Stimulated activated CD4-positive, alpha-beta T cell treated with anti-CD3 and anti-CD28 coated beads, Interleukin-1b, Interleukin-23, amount 100 ng/mL, for 1 hour (primary cell): ENCODE measurements at places on chromosomes 16 and 17.
A peak's percentile ranks its signal among the peaks of the same experiment; 100 is the strongest.

DNA sequence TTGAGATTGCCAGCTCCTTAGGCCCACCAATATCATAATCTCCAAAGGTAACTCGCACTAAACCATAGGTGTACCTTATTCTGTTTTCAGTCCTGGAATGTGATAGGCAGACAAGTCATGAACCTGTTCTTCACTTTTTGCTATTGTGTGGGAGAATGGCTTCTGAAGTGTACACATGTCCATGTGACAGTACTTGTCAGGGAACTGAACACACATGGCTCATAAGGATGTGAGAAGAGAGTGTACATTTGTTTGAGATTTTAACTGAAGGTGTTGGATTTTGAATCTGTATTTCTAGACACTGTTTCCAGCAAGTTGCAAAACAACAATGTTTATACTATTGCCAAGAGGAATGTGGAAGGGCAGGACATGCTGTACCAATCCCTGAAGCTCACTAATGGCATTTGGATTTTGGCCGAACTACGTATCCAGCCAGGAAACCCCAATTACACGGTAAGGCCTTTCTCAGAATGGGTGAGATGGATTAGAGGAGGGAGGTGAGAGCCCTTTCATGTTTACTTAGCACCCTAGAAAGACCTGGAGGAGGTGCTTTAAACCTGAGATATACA, 14.5 kb upstream of the RASL10B start:
- no peak for DNase-seq

- no peak for DNase-seq
Measured at GRCh38 chr17:36133602-36134236, 30.1 kb downstream of the CCL4 start.

GRCh38 chr16:7209598-7209997, 123.0 kb upstream of the RBFOX1 start:
- no peak for DNase-seq

- no peak for DNase-seq
Measured at GRCh38 chr17:38994026-38994425, 26.8 kb upstream of the FBXO47 start.

DNA sequence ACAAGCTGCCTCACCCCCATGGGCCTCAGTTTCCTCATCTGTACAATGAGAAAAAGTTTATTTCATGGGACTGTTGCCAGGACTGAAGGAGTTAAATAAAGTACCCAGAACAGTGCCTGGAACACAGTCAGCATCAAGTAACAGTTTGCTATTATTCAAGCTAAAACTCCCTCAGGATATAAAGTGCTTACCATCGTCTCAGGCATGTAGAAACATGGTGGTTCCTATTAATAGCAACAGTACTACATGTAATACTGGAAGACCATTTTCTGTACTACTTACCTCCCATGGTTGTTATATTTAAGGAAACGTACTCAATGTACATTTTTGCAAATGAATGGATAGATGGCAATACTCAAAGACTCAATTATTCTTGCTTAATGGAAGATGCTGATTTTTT, 93.4 kb downstream of the NCOR1 start:
- no peak for DNase-seq

- DNase-seq: no peak
Measured at GRCh38 chr17:2705263-2705662, 6.3 kb downstream of the CLUH start.

GRCh38 chr17:50593321-50593720, 32.8 kb downstream of the CACNA1G start:
- DNase-seq: no peak

GRCh38 chr16:921321-921905, 49.4 kb downstream of the LMF1 start:
- no peak for DNase-seq

DNA sequence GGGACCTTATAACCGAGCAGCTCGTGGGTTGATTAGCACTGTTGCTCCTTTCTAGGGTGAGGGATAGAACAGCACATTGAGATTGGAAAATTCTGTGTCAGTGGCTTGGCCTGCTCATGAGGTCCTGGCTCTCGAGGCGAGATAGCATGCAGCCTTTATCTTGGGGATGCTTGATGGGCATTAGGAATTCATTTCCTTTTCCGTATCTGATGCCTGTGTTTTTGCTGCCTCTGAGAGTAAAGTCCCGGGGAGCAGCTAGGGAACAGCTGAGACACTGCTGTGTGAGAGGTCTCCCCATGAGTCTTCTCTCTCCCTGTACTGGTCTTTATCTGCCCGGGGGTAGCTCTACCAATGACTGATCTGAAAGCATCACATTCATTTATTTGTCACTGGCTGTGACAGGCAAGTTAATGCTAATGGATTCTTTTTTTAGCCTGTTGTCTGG, 14.5 kb downstream of the MSI2 start:
- DNase-seq: no peak

GRCh38 chr16:64858076-64858475, 263.8 kb downstream of the CDH11 start:
- DNase-seq: no peak

DNA sequence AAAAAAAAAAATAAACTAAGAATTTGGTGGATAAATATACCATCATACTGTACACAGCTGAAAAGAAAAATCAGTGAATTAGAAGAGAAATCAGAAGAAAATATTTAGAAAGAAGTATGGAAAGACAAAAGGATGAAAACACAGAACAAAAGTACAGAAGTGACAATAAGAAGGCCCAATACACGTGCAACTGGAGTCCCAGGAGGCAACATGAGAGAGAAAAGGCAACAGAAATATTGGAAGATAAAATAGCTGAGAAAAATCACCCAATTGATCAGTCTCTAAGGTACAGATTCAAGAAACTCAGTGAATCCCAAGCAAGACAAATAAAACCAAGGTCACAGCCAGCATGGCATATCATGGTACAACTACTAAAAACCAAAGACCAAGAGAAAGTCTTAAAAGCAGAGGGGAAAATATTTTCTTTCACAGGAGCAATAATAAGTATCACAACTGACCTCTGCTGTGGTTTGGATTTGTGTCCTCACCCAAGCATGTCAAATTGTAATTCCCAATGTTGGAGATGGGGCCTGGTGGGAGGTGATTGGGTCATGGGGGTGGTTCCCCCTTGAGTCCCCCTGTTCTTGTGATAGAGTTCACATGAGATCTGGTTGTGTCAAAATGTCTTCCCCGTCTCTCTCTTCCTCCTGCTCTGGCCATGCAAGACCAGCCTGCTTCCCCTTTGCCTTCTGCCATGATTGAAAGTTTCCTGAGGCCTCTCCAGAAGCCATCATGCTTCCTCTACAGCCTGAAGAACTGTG, 20.2 kb upstream of the ENGASE start:
- DNase-seq: no peak

- peak; percentile 54 for DNase-seq
Measured at GRCh38 chr17:74493331-74493833, 26.9 kb downstream of the CD300A start.

GRCh38 chr16:2762711-2763110, 10.3 kb downstream of the SRRM2 start:
- no peak for DNase-seq

- no peak for DNase-seq
Measured at GRCh38 chr17:68624381-68624780, 23.2 kb upstream of the FAM20A start.

DNA sequence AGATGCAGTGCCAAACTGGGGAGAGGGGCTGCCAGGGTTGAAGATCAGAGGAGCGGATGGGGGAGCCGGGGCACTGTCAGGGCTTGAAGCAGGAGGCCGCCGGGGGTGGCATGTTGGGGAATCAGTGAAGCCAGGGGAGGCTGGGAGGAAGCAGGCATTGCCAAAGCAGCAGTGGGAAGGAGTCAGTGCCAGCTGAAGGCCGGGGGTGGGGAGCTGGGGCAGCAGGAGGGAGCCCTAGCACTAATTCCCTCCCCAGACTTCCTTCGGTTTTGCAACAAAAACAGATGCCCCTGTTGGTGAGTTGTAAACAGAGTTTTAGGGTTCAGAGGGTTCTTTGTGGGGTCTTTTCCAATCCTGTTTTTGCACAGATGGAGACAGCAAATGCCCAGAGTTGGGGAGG, 10.9 kb upstream of the TAC4 start:
- DNase-seq: no peak

GRCh38 chr16:16908077-16908476, 529.1 kb downstream of the NPIPA7 start:
- DNase-seq: no peak

GRCh38 chr16:47695756-47696155, 234.6 kb downstream of the PHKB start:
- DNase-seq: no peak

DNA sequence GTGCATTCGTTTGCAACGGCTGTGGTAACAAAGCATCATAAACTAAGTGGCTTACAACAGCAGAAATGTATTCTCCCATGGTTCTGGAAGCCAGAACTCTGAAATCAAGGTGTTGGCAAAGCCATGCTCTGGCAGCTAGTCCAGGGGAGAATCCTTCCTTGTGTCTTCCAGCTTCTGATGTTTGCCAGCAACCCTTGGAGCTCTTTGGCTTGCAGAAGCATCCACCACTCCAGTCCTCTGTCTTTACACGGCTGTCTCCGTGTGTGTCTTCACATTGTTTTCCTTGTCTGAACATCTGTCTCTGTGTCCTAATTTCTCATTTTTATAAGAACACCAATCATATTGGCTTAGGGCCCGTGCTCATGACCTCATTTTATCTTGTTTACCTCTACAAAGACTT, 265.3 kb upstream of the HSBP1 start:
- DNase-seq: no peak

DNA sequence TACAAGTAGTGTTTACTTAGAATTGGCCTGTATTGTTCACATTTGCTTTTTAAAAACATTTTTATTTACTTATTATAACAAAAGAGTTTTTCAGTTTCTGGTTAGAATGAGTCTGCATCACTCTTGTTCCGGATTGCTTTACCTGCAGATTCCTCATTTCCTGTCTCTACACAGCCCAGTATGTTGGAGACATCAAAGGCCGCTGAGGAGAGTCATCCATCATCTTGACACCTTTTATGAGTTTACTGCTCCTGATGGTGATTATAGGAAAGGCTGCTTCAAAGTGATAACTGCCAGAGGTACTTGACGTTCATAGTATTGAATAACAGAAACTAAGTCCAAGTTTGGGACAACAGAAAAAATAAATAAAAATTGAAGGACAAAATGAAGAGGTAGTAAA, 490.5 kb upstream of the CA10 start:
- no peak for DNase-seq

- no peak for DNase-seq
Measured at GRCh38 chr17:1239210-1239609, 31.0 kb upstream of the BHLHA9 start.

DNA sequence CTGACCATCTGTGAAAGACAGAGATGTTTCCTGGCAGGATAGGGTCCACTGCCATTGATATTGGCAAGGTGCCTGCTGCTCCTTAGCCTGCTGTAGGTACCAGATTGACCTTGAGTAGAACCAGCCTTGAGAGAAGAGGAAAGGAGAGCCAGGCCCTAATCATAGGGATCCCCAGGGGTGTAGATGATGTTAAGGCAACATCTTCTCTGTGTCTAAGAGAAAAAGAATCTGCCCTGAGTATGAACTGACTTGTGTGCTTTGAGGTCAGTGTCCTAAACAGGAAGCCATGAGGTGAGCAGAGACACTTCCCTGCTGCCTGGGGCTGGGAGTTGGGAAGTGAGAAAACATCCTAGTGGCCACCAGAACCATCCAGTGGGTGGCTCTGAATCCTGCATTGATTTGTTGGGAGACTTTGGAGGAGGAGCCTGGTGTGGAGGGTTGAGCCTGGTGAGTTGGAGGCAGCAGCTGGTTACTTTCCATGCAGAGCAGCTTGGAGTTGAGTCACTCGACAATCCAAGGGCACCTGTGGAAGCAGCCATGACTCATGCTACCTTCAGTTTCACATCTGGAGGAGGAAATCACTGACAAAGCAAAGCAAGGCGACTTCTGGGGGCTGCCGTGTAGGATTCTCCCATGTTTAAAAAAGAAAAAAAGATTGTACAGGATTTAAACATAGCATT, 47.8 kb downstream of the BMERB1 start:
- DNase-seq: no peak

DNA sequence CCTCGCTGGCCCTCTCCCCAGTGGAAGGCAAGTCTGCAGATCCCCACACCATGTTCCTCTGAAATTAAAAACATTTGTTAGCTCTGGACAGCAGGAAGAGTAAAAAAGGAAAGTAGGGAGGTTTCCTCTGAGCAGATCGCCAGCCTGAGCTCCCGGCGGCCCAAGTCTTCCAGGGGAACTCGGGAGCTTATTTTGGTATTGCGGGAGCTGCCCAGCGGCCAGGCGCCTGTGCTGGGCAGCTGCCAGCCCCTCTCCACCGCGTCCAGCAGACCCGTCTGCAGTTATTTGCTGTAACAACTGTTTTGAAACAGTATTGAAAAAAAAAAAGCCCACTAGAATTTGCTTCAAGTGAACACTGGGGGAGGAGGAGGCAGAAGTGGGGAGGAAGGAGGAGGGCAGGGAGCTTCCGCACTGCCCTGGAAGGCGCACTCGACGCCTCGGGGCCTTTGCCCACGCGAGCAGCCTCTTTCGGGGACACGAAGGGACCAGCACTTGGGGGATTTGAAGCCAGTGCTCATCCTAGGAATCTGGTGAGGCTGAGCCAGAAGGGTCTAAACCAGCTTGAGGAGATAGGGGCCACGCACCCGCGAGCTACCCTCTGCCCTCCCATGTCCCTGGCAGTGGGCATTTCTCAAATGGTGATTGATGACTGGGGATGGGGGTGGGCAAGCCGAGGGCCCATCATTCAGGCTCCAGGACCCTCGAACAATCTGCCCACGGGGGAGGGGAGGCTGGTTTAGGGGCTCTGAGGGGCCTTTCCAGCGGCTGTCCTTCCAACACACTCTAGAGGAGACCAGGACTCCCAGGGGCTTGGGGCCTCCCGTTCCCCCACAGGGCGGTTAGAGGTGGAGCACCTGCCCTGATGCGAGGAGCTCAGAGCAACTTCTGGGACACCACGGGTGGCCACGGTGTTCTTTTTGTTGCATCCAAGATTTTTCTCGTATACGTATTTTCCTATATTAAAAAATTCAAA, 3.0 kb upstream of the BAHCC1 start:
- no peak for DNase-seq

- no peak for DNase-seq
Measured at GRCh38 chr17:333626-334396, 18.8 kb downstream of the RPH3AL start.

GRCh38 chr17:55666806-55667205, 55.9 kb downstream of the TMEM100 start:
- DNase-seq: no peak

- DNase-seq: no peak
Measured at GRCh38 chr17:72890711-72891110, 201.8 kb downstream of the SLC39A11 start.
